ENCODE measurements at places on chromosomes 6 and 20. TPM values are rescaled to one million over a fixed set of nuclear protein-coding genes. Genes with fewer than 3 reads are reported as not detected.

- H3K27me3 ChIP-seq = no peaks in the 10 kb centered on the region
- no peaks in the 10 kb centered on the region for H3K4me1 ChIP-seq
- H3K4me3 ChIP-seq = no peak overlapping the region
- DNase-seq = no peak
These were observed 7.9 kb upstream of the ABRACL start for GRCh38 chr6:139020689-139021088.

GRCh38 chr20:36279776-36280175 is 26.4 kb upstream of the DLGAP4 start:
- H3K4me3 ChIP-seq = no peak overlapping the region
- H3K27me3 ChIP-seq = peaks cover 2% of the 10 kb centered on the region
- no peak overlapping the region for H3K27ac ChIP-seq
- no peaks in the 10 kb centered on the region for H3K36me3 ChIP-seq
- H3K4me1 ChIP-seq = no peaks in the 10 kb centered on the region

GRCh38 chr6:165365371-165365770 is 56.0 kb upstream of the C6orf118 start:
- no peaks in the 10 kb centered on the region for H3K4me1 ChIP-seq
- no peak overlapping the region for H3K27ac ChIP-seq
- H3K27me3 ChIP-seq = no peaks in the 10 kb centered on the region
- no peaks in the 10 kb centered on the region for H3K36me3 ChIP-seq

GRCh38 chr6:15622045-15622740 is 40.6 kb downstream of the DTNBP1 start:
- H3K36me3 ChIP-seq = peaks cover 7% of the 10 kb centered on the region
- no peak overlapping the region for H3K27ac ChIP-seq
- peaks cover 13% of the 10 kb centered on the region for H3K4me1 ChIP-seq
- DNase-seq = no peak
- H3K27me3 ChIP-seq = no peaks in the 10 kb centered on the region
- H3K4me3 ChIP-seq = no peak overlapping the region

Gene HSPA12B
- total RNA-seq = not detected

DNA sequence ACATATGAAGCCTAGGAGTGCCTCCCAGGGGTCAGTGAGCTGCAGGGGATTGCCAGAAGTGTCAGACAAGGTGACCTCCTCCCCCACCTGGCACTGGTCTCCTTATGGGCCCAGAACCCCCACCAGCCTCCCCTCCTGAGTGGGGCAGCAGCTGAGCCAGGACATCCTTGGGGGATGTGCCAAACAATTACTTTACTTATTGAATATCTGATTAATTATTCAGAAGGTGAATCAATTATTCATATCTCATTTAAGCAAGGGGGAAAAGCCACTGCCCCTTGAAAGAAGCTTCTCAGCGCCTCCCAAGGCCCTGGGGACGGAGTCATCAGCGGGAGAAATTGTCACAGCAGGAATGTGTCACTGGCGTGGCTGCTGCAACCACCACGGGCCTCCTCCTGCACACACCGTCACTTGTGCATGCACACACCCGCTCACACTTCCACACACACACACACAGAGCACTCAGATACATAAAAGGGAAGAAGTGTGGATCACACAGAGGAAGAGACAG is 123.4 kb upstream of the MAFB start:
- no peaks in the 10 kb centered on the region for H3K4me1 ChIP-seq
- no peak overlapping the region for H3K27ac ChIP-seq
- no peaks in the 10 kb centered on the region for H3K36me3 ChIP-seq

- H3K27ac ChIP-seq = no peak overlapping the region
- no peaks in the 10 kb centered on the region for H3K27me3 ChIP-seq
- no peak overlapping the region for H3K4me3 ChIP-seq
- peak; percentile 21 for DNase-seq
These were observed 50.3 kb upstream of the GFRAL start for GRCh38 chr6:55276745-55277530.

DNA sequence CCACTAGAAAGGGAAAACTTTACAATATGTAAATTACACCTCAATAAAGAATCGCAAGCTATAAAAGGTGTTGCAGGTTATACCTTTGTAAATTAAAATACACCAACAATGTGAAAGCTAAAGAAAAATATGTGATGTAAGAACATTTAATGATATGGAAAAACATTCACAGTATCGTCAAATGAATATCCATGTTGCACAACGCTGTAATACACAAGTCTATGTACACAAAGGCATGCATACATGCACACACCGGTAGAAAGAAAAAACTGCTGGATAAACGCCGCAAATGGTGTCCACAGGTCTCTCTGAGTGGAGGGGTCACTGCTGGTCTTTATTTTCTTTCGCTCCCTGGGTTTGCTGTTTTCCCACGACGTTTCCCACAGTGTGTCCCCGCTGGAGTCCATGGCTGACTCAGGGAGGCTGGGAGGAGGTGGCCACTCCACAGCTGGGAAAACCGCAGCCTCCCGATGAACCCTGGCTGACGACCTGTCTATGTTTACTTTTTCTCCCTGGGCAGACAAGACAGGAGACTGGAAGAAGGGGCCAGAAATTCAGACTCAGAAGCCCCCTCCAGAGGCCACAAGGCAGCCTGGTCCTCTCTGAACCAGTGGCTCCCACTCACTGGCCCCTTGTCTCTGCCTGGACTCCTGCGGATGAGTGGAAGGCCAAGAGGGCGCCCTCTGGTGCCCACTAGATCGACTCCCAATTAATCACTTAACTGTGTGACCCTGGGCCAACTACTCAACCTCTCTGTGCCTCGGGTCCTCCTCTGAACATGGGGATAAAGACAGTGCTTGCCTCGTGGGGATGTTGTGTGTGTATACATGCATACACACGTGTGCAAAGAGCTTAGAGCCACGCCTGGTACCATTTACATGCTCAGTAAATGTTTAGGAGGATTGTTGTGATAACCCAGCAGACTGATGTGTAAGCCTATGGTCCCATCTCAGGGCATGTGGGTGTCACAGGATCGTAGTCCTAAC is 12.8 kb upstream of the BPI start:
- H3K4me1 ChIP-seq = no peaks in the 10 kb centered on the region
- peaks cover 21% of the 10 kb centered on the region for H3K27me3 ChIP-seq
- no peak overlapping the region for H3K4me3 ChIP-seq
- no peaks in the 10 kb centered on the region for H3K36me3 ChIP-seq
- no peak for DNase-seq

Gene RIPOR2
- total RNA-seq = 154 TPM

DNA sequence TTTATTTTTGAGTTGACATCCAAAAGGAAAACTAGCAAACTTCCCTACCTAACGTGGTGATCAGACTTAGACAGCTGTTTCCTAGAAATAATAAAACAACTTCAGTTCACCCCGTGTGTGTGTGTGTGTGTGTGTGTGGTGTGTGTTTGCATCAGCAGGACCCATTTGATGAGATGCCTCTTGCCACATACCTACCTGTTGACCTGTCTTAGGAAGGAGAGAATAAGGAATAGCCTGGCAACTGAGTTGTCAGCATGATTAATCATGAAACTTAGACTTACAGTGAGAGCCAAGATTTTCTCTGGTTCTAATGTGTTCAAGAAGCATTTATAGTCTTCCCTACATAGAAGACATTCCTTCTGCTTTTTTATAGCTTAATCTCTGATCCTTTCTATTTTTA is 16.1 kb upstream of the PBOV1 start:
- H3K27ac ChIP-seq = no peak overlapping the region
- H3K27me3 ChIP-seq = peaks cover 6% of the 10 kb centered on the region
- DNase-seq = no peak
- no peaks in the 10 kb centered on the region for H3K4me1 ChIP-seq
- no peaks in the 10 kb centered on the region for H3K36me3 ChIP-seq

Gene CSTF1
- total RNA-seq = 66.3 TPM

DNA sequence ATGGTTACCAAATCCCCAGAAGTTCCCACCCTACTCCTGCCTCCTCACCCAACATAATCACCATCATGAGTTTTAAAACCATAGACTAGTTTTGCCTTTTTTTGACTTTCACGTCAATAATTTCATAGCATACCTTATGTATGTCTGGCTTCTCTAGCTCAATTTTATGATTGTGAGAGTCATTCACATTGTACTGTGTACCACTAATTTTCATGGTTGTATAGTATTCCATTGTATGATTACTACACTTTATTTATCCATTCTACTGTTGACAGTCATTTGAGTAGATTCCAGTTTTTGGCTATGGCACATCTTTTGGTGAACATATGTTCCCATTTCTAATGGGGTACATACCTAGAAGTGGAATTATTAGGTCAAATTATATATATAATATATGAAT is 195.3 kb upstream of the TCF21 start:
- no peaks in the 10 kb centered on the region for H3K36me3 ChIP-seq
- no peaks in the 10 kb centered on the region for H3K27me3 ChIP-seq
- DNase-seq = no peak
- no peak overlapping the region for H3K4me3 ChIP-seq
- H3K27ac ChIP-seq = no peak overlapping the region

Gene GJA10
- not detected for total RNA-seq

DNA sequence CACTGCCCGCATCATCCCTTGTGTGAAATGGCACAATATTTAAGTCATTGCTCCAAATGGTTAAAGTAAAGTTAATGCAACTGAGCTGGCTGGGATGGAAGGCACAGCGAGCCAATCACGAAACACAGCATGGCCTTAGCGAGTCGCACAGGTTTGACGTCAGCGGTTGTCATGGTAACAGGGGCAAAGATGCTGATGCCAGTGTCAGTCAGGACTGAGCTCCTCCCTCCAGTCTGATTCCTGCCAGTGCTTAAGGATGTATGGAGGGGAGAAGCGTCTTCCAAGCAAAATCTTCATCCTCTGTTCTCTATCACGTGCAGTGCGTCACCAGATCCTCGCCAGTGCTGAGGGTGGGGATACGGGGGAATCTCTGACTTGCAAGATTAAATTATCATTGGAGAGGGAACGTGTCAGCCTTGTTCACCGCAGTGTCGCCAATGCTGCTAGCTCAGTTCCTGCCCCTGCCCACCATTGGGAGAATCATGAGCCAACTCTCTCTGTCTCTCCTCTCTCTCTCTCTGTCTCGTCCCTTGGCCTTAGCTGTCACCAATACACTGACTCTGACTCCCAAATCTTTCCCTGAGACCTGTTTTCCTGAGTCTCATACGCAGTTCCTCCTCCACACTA is 24.5 kb downstream of the TSPYL4 start:
- H3K4me1 ChIP-seq = no peaks in the 10 kb centered on the region
- no peaks in the 10 kb centered on the region for H3K36me3 ChIP-seq
- H3K27ac ChIP-seq = no peak overlapping the region
- no peak for DNase-seq

DNA sequence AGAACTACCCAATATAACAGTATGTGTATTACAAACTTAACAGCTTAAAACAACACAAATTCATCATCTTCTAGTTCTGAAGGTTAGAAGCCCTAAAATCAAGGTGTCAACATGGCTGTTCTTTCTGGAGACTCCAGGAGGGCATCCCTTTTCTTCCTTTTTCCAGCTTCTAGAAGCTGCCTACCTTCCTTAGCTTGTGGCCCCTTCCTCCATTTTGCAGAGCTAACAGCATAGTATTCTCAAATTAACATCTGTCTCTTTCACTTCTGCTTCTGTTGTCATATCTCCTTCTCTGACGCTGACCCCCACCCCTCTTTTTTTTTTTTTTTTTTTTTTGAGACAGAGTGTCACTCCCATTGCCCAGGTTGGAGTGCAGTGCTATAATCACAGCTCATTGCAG is 52.8 kb upstream of the AKIRIN2 start:
- no peak overlapping the region for H3K27ac ChIP-seq
- no peaks in the 10 kb centered on the region for H3K36me3 ChIP-seq
- no peak overlapping the region for H3K4me3 ChIP-seq
- no peak for DNase-seq
- peaks cover 17% of the 10 kb centered on the region for H3K4me1 ChIP-seq
- peaks cover 13% of the 10 kb centered on the region for H3K27me3 ChIP-seq

GRCh38 chr6:84137051-84137375 is 90.4 kb downstream of the CEP162 start:
- no peak overlapping the region for H3K27ac ChIP-seq
- no peaks in the 10 kb centered on the region for H3K27me3 ChIP-seq
- H3K4me1 ChIP-seq = no peaks in the 10 kb centered on the region
- H3K36me3 ChIP-seq = peaks cover 3% of the 10 kb centered on the region
- DNase-seq = no peak

GRCh38 chr6:97459986-97460385 is 177.0 kb upstream of the MMS22L start:
- H3K4me1 ChIP-seq = no peaks in the 10 kb centered on the region
- DNase-seq = no peak
- H3K27ac ChIP-seq = no peak overlapping the region
- H3K36me3 ChIP-seq = no peaks in the 10 kb centered on the region

Gene EPHA7
- not detected for total RNA-seq

Gene SEC63
- total RNA-seq = 60.4 TPM

Gene ALDH5A1
- total RNA-seq = 4.8 TPM

DNA sequence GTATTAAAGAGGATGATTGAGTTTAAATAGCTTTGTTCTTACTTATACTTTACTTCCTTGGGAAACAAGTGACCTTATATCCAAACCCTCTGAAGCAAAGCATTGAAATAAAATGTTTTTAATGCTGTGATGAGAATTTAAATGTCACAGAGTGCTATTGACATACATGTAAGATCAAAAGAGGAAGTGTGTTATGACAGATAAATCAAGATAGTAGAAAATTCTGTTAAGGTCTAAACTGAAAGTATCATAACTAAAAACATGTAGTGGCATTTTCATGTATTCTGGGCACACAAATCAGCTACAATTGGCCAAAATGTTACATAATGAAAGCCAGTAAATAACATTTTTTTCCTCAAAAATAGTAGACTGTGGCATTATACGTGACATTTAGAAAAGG is 318.0 kb downstream of the GRIK2 start:
- H3K27ac ChIP-seq = no peak overlapping the region
- no peak for DNase-seq
- no peaks in the 10 kb centered on the region for H3K27me3 ChIP-seq
- no peak overlapping the region for H3K4me3 ChIP-seq
- no peaks in the 10 kb centered on the region for H3K36me3 ChIP-seq

- no peak overlapping the region for H3K4me3 ChIP-seq
- no peaks in the 10 kb centered on the region for H3K36me3 ChIP-seq
- H3K27ac ChIP-seq = no peak overlapping the region
- H3K27me3 ChIP-seq = peaks cover 24% of the 10 kb centered on the region
These were observed 16.1 kb downstream of the BFSP1 start for GRCh38 chr20:17515053-17515452.

GRCh38 chr20:47865912-47866311 is 80.6 kb upstream of the SULF2 start:
- no peak overlapping the region for H3K27ac ChIP-seq
- DNase-seq = no peak
- no peaks in the 10 kb centered on the region for H3K4me1 ChIP-seq
- H3K4me3 ChIP-seq = no peak overlapping the region
- no peaks in the 10 kb centered on the region for H3K36me3 ChIP-seq

Gene GLP1R
- total RNA-seq = not detected

DNA sequence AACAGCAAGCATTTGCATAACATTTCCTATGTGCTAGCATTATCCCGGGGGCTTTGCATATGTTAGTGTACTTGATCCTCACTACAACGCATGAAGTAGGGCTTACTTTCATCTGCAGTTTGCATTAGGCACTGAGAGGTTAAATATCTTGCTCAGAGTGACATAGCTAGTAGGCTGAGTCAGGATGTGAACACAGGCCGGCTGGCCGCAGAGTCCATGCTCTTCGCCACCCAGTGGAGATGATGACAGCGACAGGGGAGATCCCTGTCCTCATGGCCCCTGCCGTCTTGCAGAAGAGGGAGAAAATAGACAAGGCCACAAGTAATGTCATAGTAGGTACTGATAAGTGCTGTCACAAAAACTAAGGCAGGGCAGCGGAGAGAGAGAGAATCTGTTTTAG is 46.9 kb downstream of the LYRM4 start:
- no peak overlapping the region for H3K4me3 ChIP-seq
- peaks cover 2% of the 10 kb centered on the region for H3K36me3 ChIP-seq
- no peak for DNase-seq
